ENCODE measurements at places on chromosomes 2 and 18.

GRCh38 chr2:85797921-85798320 is 44.1 kb downstream of the ATOH8 start:
- DNase-seq: peak; percentile 41

- DNase-seq: no peak
Measured at GRCh38 chr2:204135752-204136151, 199.2 kb downstream of the ICOS start.

DNA sequence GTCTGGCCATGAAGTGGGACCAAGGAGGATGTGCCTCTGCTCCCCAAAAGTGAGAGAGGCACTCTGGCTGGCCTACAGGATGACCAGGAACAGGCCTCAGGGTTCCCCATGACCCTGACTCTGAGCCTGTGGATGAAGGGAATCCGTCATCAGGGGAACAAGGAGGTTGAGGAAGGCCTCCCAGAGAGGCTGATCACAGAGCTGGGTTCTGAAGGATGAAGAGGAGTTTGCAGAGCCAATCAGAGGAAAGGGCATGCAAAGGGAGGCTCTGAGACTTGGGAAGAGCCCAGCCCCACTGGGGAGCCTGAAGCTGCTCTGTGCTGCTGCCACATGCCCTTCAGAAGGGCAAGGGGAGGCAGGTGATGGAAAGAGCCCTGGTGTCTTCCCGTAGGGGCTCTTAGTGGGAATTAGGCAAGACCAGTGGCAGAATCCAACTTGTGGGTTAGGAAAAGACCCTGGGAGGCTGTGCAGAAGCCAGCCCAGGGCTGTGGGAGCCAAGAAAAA is 141.3 kb upstream of the ID2 start:
- DNase-seq: no peak

DNA sequence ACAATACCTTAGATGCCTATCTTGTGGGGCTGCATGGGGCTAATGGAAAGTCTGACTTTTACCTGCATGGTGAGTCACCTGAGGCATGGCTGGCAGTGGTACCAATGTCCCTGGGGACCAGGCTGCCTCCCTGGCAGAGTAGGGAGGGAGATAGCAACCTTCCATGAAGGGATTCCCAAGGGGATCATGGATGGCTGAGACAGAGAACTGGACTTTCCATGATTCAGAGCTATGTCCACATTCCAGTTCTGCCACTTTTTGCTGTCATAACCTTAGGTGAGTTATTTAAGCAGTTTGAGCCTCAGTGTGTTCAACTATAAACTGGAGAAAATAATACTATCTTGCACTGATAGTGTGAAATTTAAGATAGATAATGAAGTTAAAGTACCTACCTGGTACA is 178.6 kb downstream of the SETBP1 start:
- DNase-seq: no peak

DNA sequence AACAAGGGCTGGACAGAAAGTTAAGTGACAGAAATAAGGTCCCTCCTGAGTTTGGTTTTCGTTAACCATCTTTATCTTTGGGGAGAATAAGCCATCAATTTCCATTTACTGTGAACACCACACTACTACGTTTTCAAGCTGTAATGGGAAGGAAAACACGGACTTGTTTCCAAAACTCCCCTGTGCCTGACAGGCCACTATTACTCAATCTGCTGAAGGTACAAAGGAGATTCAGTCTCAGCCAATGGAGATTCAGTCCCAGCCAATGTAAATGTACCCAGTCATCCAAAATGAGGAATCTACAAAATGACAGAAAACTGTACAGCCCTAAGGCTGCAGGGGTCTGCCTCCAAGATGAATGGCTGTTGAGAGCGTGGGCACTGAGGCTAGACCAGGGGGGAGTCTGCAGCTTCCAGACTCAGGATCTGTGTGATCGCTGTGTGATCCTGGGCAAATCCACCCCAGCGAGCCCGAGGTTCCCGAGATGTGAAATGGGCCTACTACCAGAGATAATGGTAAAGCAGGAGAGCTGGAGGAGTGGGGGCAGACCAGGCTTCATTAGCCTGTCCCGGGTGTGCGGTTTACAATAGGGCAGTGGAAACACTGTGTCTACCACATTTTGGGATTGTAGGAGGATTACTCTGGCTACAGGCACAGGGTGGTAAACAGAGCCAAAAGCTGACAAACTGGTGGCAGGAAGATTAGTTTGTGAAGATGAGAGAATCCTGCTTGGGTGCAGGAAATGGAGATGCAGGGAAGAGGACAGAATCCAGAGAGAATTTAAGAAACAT is 284.8 kb downstream of the STK39 start:
- no peak for DNase-seq

- no peak for DNase-seq
Measured at GRCh38 chr2:221715523-221716247, 143.6 kb upstream of the EPHA4 start.

- peak; percentile 92 for DNase-seq
Measured at GRCh38 chr18:25289001-25289631, 62.9 kb downstream of the ZNF521 start.

DNA sequence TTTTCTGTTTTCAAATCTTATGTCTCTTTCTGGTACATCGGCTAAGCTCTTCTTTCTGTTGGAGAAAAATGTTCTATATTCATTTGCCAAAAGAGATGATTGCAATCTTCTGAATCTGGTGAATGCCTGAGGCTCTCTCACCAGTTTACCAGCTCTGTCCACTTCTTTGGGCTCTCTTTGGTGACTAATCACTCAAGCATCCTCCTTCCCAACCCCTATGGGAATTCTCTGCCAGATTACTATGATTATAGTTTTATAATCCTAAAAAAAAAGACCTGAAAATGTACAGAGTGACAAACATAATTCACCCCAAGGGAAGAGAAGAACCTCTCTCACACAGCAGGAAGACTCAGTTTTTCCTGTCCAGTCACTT is 187.3 kb downstream of the CAMKMT start:
- peak; percentile 87 for DNase-seq

Data from foreskin fibroblast (primary cell).